ENCODE measurements at places on chromosomes 5 and 9.
A peak's percentile ranks its signal among the peaks of the same experiment; 100 is the strongest.

DNA sequence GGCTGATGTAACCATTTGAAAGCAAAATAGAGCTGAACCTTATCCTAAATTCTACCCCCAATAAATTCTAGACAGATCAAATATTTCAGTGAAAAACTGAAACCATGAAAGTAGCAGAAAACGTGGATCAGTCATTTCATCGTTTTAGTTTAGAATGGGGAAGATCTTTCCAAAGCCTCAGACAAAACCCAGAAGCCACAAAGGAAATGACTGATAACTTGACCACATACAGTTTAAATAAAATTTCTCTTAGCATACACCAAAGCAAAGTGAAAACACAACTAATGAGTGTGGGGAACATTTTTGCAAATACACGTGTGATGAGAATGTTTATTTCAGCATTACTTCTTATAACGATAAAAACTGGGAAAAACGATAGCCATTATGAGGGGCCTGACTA is 284.8 kb downstream of the ADGRV1 start:
- no peak for DNase-seq

- DNase-seq, result no peak
Observed at GRCh38 chr9:131236761-131237160, 39.5 kb downstream of the FAM78A start.

DNA sequence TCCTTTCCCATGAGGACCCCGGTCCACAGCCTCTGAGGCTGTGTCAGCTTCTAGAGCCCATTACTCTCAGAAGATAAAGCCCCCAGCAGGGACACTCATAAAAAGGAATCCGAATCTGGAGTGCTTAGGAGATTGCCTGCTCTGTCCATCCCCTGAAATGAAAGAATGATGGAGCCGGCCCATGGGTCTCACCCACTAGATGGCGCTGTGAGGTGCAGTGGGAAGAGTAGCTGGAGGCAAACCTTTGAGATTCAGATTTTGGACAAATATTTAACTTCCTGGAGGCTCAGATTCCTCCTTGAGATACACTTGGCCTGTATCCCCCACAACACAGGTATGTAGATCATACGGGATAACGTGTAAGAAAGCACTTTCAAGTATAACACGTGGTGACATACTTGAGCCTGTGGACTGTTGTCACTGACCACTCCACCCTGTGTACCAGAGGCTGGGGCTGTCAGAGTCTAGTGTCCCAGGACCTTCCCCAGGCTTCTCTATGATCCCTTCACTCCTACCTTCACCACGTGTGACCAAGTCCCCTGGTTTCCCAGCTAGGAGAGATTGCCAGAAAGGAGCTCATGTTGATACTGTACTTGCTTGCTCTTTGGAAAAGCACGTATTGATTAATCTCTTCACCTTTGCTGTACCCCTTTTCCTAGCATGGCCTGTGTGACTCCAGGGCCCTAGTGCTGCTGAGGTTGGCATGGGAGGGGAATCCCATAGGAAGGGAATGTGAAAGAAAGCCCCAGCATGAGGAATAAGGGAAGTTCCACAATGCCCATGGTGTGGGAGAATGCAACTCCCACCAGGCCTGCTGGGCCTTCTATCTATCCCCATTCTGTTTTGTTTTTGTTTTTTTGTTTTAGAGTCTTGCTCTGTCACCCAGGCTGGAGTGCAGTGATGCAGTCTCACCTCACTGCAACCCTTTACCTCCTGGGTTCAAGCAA is 32.1 kb downstream of the TRMO start:
- DNase-seq, result peak; percentile 45

- no peak for DNase-seq
Observed at GRCh38 chr9:4530375-4530774, 40.1 kb downstream of the SLC1A1 start.

DNA sequence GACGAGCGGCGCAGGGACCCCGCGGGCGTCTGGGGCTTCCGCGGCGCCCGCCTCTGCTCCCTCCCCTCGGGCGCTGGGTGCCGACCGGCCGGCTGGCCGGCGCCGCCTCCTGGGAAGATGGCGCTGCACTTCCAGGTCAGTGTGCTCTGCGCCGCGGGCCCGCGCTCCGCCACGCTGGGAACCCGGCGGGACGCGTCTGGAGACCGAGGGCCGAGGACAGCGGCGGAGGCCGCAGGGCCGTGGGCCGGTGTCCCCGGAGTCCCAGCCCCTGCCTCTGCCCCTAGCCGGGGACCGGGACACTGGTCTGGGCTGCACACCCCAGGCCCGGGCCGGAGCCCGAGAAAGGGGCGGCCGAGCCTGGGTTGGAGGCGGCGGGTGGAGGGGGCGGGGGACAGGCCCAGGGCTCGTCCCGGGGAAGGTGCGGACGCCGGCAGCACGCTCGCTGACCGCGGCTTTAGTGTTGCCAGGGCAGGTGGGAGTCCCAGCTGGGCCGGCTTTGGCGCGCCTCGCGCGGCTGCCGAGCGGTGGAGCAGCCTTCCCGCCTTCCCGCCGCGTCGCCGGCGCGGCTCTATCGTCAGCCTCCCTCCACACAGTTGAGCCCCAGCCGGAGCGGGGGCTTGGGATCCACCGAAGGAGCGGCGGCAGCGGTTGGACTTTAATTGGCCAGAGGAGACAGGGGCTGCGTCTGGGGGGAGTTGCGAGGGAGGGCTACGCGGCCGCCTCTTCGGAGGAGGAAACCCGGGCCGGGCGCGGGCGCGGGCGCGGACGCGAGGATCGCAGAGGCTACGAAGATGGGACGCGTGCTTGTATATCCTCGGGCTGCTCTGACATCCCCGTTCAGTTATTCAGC is at the start of gene RANBP17:
RANBP17 (plus strand) TSS at position 102 of the 850 bp plus-strand sequence.
- DNase-seq, result no peak

GRCh38 chr5:132259069-132259851 is 1.8 kb downstream of the PDLIM4 start:
- DNase-seq, result peak; percentile 21

DNA sequence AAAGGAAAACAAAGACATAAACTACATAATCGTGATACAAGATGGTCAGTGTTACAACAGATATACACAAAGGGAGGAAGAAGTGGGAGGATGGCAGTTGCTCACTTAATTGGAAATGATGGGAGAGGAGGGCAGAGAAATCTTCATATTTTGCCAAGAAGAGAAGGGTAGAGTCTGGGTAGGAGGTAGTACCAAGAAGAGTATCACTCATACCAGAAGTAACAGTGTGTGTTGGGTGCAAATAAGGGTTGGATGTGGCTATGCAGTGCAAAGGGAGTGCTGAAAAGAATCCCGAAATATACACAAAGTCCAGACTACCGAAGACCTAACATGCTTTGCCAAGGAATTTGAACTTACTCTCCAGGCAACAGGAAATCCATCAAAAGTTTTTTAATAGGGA is 41.0 kb downstream of the ERMP1 start:
- DNase-seq, result no peak

DNA sequence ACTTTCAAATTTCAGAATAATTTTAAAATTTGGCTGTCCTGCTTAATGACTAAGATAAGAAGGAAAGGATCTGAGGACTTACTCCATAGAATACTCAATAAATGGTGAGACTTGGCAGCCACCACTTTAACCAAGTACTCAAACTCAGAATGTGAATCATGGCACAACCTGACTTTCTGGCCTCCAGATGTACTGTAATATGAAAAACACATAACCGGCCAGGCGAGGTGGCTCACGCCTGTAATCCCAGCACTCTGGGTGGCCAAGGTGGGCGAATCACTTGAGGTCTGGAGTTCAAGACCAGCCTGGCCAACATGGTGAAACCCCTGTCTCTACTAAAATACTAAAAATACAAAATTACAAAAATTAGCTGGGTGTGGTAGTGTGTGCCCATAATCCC is 10.0 kb upstream of the MARCHF6 start:
- DNase-seq, result no peak

- no peak for DNase-seq
Observed at GRCh38 chr9:110842169-110842568, 173.6 kb downstream of the MUSK start.

DNA sequence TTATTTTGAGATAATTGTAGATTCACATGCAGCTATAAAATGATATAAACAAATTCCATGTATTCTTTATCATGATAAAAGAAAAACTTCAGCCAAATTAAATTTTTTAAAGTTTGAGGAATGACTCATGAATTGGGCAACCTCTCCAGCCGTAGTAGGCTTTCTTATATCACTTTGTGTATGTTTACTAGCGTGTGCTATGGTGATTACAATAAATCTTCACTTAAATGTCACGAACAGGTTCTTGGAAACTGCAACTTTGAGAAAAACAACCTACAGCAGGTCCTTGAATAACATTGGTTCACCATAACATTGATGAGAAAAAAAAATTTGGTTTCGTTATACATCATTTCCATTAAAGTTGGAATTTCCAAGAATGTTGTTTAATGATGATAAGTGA is 730.9 kb upstream of the TYRP1 start:
- no peak for DNase-seq

DNA sequence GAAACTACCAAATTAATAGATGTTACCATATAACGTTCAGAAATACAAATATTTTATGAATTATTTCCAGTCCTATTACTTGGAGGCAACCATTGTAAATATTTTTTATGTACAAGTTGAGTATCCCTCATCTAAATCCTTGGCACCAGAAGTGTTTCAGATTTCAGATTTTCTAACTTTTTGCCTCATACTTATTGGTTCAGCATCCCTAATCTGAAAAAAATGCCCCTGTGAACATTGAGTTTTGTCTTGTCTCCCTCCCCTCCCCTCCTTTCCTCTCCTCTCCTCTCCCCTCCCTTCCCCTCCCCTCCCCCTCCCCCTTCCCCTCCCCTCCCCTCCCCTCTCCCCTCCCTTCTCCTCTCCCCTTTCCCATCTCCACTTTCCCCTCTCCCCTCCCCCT is 40.6 kb downstream of the UBAP1 start:
- no peak for DNase-seq

DNA sequence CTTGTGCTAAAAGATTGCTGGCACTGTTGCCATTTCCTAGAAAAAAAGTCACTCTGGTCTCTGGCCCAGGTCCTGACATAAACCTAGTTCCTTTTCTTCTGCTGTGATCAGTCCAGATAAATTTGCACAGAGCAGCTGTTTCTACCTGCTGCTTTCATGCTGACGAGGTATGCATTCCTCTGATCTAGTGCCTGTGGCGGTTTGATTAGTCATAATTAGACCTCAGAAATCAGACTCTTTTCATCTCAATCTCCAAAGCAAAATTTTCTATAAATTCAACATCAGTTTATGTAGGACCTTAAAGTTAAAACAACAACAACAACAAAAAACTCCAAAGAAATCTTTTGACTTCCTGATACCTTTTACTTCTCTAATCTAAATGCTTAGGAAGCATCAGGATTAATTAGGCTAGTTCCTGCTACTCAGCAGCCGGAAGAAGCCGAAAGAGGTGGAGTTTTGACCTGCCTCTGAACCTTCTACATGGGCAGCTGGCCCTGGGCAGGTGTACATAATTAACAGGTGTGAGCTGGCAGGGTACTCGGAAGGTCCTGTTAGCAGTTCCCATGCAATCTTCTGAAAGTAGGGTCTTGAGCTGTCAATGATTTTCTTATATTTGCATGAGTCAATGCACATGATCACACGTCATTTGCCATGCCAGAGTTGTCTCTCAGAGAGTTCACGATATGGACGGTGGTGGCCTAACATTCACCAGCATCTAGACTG is 83.3 kb upstream of the CCDC112 start:
- DNase-seq, result no peak

GRCh38 chr5:14017904-14018303 is 73.4 kb upstream of the DNAH5 start:
- no peak for DNase-seq

- no peak for DNase-seq
Observed at GRCh38 chr5:134148316-134148715, 28.4 kb downstream of the SKP1 start.

- DNase-seq, result no peak
Observed at GRCh38 chr9:131747352-131747751, 7.5 kb upstream of the RAPGEF1 start.

DNA sequence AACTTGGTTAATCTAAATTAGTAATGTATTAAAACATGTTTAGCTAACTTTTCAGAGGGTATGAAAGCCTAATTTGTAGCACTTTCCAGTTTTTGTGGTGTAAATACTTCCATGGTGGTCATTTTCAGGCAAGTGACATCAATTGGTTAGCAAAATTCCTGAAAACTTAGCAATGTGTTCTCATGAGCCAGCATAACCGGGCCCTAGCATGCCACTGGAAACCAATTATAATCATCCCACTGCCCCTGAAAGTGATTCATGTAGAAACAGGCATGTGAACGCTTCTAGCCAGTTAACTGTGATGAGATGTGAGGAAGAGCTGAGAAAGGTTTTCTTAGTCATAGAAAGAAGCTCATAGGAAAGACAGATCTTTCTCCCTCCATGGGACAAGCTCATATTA is 417.2 kb downstream of the TLR4 start:
- no peak for DNase-seq

DNA sequence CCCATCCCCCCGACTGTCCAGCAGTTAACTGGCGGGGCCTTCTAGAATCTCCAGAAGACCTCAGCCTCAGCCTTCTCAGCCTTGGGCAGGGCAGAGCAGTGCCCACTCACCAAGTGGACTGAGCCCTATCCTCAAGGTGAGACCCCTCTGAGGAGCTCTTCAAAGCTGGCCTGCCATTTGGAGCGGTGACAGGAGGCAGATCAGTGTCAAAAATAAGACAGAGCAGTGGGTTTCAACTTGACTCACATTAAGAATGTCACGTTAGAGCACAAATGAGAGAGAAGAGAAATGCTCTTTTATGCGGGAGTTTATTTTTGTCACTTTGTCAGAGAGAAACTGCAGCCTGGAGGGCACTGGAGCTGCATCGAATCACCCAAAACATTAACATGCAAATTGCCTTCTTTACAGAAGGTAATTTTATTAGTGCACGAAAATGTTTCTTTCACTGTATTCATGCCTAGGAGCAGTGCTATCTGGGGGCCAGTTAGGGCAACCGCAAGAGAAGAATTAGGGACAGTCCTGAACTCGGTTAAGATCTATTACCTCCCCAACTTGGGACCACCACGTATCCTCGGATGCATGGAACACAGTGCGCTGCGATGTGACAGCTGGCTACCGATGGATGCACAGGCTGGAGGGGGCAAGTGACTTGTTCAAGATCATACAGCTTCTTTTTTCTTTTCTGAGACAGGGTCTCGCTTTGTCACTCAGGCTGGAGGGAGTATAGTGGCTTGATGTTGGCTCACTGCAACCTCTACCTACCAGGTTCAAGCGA is 188.5 kb downstream of the DAB2IP start:
- no peak for DNase-seq

- DNase-seq, result no peak
Observed at GRCh38 chr5:107968998-107969397, 298.3 kb upstream of the EFNA5 start.

- DNase-seq, result no peak
Observed at GRCh38 chr5:87390075-87390474, 22.7 kb downstream of the CCNH start.

GRCh38 chr5:55480781-55481180 is 54.0 kb downstream of the PLPP1 start:
- DNase-seq, result no peak

- no peak for DNase-seq
Observed at GRCh38 chr9:33192493-33193255, 25.5 kb upstream of the B4GALT1 start.
